ENCODE measurements at places on chromosomes 1 and 21.

DNA sequence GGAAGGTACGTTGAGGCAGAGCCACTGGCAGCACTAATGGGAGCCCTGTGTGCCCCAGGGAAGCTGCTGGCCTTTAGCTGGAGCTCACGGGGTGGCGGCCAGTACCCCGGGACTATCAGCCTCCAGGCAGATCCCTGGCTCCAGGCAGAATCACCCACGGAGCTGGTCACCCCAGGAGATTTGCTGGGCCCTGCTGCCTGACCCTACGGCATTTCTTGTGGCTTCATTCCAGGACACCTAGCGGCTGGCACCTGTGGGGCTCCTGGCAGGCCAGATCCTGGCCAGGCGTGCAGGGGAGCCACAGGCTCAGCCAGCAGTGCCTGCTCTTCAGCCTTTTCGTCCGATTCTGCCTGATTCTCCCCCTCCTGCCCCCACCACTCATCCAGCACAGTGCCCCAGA, 7.1 kb downstream of the PADI1 start:
- DNase-seq: no peak

GRCh38 chr1:224405604-224405970, 29.0 kb downstream of the WDR26 start:
- no peak for DNase-seq

- no peak for DNase-seq
Measured at GRCh38 chr1:183676586-183677189, 23.6 kb upstream of the APOBEC4 start.

DNA sequence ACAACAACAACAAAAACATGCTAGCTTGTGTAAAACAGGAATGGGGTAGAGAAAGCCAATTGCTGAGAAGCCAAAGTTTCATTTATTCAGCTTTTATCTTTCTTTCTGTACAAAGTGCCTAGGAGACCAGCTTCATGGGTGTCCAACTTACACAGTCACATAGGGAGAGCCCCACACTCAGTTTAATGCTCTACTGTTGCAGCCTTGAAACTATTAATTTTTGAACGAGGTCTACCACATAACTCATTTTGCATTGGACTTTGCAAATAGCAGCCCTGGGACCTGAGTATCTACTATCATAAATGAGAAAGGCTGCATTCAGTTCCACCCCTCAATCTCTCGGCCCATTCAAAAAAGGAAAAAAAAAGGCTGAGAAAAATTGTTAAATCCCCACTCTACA, 98.8 kb downstream of the ZNF644 start:
- DNase-seq: no peak

GRCh38 chr1:204417074-204417997, 5.7 kb upstream of the PPP1R15B start:
- peak; percentile 90 for DNase-seq

DNA sequence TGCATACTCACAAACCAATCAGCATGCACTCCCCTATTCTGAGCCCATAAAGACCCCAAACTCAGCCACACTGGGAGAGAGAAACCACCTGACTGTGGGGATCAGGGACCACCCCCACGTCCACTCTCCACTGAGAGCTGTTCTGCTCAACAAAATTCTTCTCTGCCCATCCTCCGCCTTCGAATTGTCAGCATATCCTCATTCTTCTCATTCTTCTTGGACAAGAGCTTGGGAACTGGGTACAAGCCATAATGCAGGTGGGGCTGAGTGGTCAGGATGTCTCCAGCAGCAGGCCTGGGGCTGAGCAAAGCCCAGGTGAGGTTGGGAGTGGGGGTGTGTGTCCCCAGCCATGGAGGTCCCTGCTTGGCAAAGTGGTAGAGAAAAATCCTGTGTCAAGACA, 34.6 kb upstream of the IFNGR2 start:
- no peak for DNase-seq

GRCh38 chr1:116580446-116581322, 9.9 kb upstream of the CD58 start:
- DNase-seq: no peak

GRCh38 chr1:226466296-226466695, 58.4 kb upstream of the PARP1 start:
- DNase-seq: no peak

- no peak for DNase-seq
Measured at GRCh38 chr21:42467140-42467983, 28.7 kb downstream of the RSPH1 start.

- DNase-seq: no peak
Measured at GRCh38 chr1:233005156-233005555, 54.7 kb downstream of the NTPCR start.

DNA sequence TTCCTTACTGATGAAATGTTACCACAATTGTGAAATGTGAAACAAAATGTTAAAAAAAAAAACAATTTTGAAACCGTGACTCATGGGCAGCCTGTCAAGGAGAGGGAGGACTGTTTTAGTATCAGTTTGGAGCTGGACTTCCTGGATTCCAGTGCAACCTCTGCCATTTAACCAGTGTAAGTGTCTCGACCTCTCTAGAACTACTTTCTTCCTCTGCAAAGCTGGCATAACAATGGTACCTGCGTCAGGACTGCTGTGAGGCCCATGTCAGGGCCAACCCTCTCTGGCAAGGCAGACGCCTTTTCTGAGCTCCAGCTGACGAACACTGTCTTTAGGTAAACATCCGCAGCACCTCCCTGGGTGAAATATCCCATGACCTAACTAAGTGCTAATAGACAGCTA, 20.9 kb downstream of the URB1 start:
- peak; percentile 64 for DNase-seq

DNA sequence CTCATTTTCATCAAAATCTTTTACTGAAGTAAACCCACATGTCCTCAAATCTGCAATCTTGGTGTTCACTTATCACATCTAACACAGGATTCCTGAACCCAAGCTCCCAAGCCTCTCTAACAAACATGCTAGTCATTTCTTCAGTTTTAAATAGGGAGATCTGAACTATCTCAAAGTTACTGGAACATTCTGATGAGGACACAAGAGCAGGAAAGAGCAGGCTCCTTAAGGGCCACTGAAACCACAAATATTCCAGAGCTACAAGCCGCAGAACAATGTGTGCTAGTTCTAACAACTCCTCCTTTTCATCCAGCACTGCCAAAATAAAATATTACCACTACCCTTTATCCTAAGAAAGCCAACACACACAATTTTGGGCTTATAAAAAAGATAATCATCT, 38.9 kb downstream of the WARS2 start:
- DNase-seq: peak; percentile 7

DNA sequence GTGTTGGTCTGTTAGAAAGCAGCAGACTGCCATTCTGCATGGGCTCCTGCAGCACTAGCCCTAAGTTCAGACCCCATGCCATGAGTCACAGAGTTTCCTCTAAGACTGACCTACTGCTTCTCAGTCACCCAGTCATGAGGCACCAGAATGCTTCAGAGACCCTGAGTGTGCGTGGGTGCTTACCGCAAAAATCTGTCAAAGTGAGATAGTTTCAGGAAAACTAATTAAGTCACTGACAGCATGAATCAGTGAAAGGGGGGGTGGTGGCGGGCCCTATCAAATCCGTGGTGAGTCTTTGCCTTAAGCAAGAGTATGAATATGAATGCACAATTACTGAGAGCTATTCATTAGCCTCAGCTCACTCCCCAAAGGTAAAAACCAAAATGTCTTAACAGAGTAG, 98.1 kb downstream of the KCTD3 start:
- no peak for DNase-seq

DNA sequence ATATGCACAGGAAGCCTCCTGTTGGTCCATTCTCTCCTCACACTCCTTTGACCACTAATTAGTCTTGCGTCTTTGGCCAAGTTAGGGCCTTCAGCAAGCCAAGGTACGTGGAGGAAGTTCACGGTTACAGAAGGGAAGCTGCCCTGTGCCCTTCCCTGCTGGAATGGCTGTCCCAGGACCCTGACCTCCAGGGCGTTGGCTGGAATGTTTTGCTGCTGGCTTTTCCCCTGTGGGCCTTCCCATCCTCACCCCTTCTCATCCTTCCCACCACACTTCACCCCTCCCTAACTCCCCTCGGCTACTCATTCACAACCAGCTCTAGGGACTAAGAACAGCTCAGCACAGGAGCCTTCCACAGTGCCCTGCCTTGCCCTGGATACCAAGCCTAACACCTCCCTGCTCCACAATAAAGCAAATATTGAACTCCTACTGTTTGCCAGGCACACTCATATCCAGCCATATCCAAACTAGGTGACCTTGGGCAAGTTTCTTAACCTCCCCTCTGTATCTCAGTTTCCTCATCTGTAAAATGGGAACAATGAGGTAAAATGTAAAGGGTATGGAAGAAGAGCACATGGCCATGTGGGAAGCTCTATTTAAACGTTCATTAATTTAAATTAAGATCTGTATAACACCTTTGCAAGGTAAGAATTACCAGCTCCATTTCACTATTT, 8.8 kb upstream of the CDCP2 start:
- no peak for DNase-seq

- no peak for DNase-seq
Measured at GRCh38 chr1:1088801-1089680, 14.9 kb upstream of the RNF223 start.

- no peak for DNase-seq
Measured at GRCh38 chr1:118160806-118161205, 24.2 kb downstream of the SPAG17 start.

DNA sequence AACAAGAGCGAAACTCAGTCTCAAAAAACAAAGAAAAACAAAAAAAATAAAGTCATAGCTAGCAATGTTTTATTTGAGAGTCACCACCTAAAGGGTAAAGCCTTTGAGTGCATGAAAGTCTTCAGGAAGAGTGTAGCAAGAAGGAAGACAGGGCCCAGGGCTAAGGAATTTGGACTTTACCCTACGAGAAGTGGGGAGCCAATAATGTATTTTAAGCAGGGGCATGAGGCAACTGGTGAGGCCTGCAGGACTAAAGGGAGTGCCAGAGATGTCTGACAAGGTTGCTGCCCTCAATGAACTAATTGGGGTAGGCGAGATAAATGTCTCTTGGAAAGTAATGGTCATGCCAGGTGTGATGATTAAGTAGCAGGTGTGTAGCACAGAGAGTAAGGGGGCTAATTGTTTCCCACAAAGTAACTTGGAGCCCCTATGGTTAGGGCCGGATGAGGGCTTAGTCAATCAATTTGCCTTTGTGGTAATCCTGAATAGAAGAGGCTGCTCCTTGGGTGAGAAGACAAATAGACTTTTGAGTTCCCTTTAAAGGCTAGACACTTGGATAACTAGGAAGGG, 31.6 kb upstream of the CACNA1E start:
- DNase-seq: no peak

GRCh38 chr1:193408782-193409293, 222.4 kb upstream of the B3GALT2 start:
- no peak for DNase-seq

DNA sequence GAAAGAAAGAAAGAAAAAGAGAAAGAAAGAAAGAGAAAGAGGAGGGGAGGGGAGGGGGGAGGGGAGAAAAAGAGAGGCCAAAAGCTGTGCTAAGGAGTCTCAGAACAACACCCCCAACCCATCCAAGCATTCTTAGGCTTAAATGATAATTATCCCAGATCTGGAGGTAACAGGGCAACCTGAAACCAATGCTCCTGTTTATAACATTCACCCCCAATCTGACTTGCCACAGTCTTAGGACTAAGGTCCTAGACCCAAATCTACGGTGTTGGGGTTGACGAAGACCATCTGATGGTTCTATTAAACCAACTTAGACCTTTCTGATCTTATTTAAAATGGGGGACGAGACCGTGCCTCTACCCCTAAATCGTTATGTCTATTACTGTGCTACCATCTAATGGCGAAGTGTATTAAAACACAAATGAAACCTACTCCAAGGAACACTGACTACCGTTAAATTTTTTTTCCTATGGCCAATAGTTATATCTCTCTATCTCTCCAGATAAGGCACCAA, 119.3 kb upstream of the CDC42BPA start:
- peak; percentile 38 for DNase-seq

DNA sequence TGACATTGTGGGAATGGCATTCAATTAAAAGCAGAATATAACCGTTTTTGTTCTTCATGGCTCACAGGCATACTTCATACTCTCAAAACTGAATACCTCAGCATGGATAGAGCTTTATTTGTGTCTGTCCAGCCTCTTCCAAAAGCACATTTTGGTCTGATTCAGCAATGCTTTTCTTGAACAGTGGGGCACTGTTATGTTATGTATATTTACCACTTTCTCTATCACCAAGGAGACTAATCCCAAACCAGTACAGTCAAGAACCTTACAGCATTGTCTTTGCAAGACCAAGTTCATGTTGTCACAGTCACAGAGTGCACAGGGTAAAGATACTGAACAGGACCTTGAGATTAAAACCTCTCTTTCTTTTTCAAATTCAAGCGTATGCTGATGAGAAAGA, 582.8 kb downstream of the PTBP2 start:
- no peak for DNase-seq

DNA sequence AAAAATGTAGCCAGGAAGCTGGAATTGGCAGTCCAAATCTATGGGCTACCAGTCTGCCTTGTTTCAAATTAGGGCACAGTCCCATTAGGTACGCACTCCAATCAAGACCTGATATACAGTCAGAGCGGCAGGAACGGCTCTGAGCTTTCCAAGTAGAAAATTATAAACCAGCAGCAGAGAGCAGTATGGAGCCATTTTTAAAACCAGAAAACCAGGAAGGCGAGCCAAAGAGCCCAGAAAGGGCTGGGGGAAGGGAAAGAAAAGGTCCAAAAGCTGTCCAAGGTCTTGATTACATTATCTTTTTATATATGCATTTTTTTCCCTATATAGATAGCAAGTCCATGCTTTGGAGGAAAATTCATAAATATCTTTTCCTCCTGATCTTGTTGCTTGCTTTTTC, 719.0 kb downstream of the RWDD3 start:
- no peak for DNase-seq

DNA sequence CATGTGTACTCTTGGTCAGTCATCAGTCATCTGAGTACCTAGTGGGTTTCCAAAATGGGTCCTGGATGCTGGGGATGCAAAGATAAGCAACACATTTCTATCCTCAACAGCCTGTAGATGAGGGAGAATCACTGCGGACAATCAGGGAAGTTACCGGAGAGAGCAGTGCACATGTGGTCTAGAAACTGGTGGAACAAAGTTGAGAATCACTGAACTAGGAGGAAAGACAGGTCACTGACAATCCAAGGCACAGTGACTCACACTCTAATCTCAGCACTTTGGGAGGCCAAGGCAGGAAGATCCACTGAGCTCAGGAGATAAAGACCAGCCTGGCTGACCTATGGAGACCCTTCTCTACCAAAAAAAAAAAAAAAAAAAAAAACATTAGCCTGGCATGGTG, 31.4 kb upstream of the LGALS8 start:
- DNase-seq: no peak

- no peak for DNase-seq
Measured at GRCh38 chr1:193185211-193185610, 1.2 kb downstream of the B3GALT2 start.

- DNase-seq: no peak
Measured at GRCh38 chr21:31938330-31939301, 65.8 kb downstream of the HUNK start.

Data from AG09319 (cell line).